ENCODE measurements at places on chromosomes 2 and 18. TPM values are rescaled to one million over a fixed set of nuclear protein-coding genes. Genes with fewer than 3 reads are reported as not detected.

- no peak overlapping the region for H3K4me3 ChIP-seq
- H3K36me3 ChIP-seq, result no peaks in the 10 kb centered on the region
- H3K27me3 ChIP-seq, result no peaks in the 10 kb centered on the region
- no peaks in the 10 kb centered on the region for H3K4me1 ChIP-seq
- DNase-seq, result no peak
Measured at GRCh38 chr2:161842736-161843433, 218.7 kb downstream of the SLC4A10 start.

- no peaks in the 10 kb centered on the region for H3K27me3 ChIP-seq
- peaks cover 34% of the 10 kb centered on the region for H3K4me1 ChIP-seq
- H3K4me3 ChIP-seq, result no peak overlapping the region
- no peaks in the 10 kb centered on the region for H3K36me3 ChIP-seq
Measured at GRCh38 chr18:7784171-7784570, 217.1 kb downstream of the PTPRM start.

DNA sequence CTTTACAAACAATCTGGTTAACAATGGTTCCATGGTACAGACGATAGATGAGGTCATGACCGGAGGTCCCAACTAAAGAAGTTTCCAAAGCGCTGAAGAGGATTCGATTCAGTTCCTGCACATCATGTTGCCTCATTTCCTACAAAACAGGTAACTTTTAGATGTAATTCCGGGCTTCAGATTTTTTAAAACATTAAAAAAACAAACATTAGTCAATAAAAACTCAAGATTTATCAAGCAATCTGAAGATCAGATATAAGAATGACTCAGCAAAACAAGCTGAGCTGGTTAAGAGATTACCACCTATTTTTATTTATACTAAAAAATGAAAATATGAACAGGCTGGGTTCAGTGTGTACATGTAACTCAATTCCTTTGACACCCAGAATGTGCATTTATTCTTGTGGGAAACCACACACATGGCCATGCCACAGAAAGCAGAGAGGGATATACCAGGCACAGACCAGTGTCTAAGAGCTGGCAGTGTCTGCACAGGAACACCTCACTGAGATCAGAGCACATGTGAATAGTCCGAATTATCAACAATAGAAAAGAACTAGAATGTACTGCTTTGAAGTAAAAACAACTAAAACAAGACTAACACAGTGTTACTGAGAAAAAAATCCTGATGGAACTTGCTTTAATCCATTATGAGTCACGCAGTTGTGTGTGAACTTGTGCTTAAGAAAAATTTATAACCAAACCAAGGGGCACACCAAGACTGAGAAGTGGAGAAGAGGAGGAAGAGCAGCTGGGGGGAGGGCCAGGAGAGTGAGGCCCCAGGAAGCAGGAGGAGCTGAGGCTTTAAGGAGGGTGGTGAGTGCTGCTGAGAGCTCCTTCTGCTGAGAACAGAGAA lies 9.5 kb downstream of the USP40 start:
- no peak for DNase-seq
- no peaks in the 10 kb centered on the region for H3K27me3 ChIP-seq
- peaks cover 92% of the 10 kb centered on the region for H3K36me3 ChIP-seq
- no peak overlapping the region for H3K4me3 ChIP-seq
- H3K4me1 ChIP-seq, result no peaks in the 10 kb centered on the region

- no peak overlapping the region for H3K27ac ChIP-seq
- no peaks in the 10 kb centered on the region for H3K4me1 ChIP-seq
- no peak for DNase-seq
- H3K36me3 ChIP-seq, result no peaks in the 10 kb centered on the region
Measured at GRCh38 chr2:106701203-106702022, 184.6 kb downstream of the ST6GAL2 start.

DNA sequence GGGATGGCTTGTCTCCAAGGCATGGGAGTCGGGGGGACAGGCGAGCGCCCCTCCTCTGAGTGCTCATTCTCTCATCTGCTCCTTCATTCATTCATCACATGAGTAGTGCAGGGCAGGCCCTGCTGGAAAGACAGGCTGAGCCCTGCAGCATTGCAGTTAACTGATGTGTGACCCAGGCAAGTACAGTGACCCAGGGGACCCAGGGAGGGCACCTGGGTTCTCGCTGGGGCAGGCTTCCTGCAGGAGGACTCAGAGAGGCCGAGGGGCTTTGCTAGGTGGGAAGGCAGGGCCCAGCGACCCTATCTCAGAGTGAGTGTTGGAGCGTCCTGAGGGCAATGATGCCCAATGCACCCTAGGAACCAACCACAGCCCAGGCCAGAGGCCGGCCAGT lies 30.6 kb downstream of the HJURP start:
- no peaks in the 10 kb centered on the region for H3K27me3 ChIP-seq
- no peak overlapping the region for H3K4me3 ChIP-seq
- no peak overlapping the region for H3K27ac ChIP-seq
- no peaks in the 10 kb centered on the region for H3K4me1 ChIP-seq
- no peak for DNase-seq
- H3K36me3 ChIP-seq, result no peaks in the 10 kb centered on the region

DNA sequence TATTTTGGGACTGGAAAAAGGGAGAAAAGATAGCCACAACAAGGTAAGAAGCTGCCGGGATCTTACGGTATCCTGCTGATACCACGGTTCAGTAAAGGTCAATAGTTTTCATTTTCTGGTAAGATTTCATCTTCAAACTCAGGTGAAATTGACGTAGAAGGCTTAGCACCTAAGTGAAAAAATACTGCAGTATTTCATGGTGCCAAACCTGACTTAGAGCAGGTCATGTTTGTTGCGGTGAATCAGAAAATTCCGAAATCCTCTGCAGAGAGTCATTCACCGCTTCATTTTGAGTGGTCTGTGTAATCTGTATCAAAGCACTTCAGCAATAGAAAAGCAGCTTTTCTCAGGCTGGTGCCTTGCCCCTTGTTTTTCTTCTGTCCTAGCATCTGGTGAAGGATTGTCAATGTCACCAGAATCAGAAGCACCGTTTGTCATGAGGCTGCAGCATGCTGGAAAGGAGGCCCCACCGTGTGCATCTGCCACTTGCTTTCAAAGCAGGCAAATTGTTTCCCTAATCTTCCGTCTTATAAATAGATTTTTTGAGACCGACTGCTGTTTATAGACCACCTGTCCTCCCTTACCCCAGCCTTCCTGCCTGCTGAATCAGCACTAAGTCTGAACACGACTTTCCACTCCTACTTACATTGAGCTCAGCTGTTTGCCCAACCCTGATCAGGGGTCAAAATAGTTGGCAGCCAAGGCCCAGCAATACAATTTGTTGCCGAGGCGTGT lies 156.3 kb downstream of the EML6 start:
- H3K4me1 ChIP-seq, result no peaks in the 10 kb centered on the region
- H3K4me3 ChIP-seq, result no peak overlapping the region
- H3K36me3 ChIP-seq, result no peaks in the 10 kb centered on the region
- no peak overlapping the region for H3K27ac ChIP-seq
- no peak for DNase-seq

DNA sequence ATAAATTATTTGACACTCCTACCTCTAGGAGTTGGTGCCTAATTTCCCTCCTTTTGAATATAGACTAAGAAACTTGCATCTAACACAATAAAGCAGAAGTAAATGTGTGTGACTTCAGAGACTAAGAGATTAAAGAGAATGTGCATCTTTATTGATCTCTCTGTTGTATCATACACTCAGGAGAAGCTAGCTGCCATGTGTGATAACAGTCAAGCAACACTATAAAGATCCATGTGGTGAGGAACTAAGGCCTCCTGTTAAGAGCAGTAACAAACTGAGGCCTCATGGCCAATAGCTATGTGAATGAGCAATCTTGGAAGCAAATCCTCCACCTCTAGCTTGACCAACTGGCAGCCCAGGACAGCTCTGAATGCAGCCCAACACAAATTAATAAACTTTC lies 3.4 kb downstream of the FANCL start:
- no peak for DNase-seq
- no peaks in the 10 kb centered on the region for H3K36me3 ChIP-seq

GRCh38 chr2:224039080-224039769 lies at the start of gene SERPINE2:
Gene SERPINE2 (minus strand): TSS chr2:224039286. CDS start chr2:224001900, 37,386 bp downstream.
- DNase-seq, result peak; percentile 43
- no peaks in the 10 kb centered on the region for H3K36me3 ChIP-seq
- no peaks in the 10 kb centered on the region for H3K27me3 ChIP-seq
- H3K27ac ChIP-seq, result peak within 1 kb of the TSS; percentile 74

GRCh38 chr2:187136646-187137045 lies 287.7 kb upstream of the ZSWIM2 start:
- no peaks in the 10 kb centered on the region for H3K36me3 ChIP-seq
- H3K27ac ChIP-seq, result no peak overlapping the region
- H3K27me3 ChIP-seq, result no peaks in the 10 kb centered on the region
- DNase-seq, result no peak

- no peak overlapping the region for H3K4me3 ChIP-seq
- DNase-seq, result no peak
- H3K27ac ChIP-seq, result no peak overlapping the region
Measured at GRCh38 chr2:38439863-38440262, 62.8 kb upstream of the ATL2 start.

- DNase-seq, result no peak
- H3K4me1 ChIP-seq, result no peaks in the 10 kb centered on the region
- H3K4me3 ChIP-seq, result no peak overlapping the region
- H3K27ac ChIP-seq, result no peak overlapping the region
Measured at GRCh38 chr2:160820691-160821090, 327.1 kb upstream of the RBMS1 start.

DNA sequence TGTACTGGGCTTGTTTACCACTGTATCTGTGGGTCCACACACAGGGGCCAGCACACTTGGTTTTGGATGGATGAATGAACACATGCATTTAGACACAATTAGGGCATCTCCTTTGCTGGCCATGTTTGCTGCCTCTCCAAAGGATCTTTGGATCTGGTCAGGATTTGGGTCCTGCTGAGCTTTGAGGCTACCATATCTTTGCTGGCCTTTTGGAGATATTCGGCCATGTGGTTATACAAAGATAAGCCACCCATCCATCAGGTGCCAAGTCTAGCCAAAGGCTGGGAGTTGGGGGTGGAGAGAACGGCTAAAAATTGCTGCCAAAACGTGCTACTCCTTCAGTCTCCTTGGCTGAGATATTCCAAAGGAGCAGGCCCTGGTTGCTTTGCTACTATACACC lies 18.2 kb upstream of the FZD7 start:
- no peak for DNase-seq
- no peak overlapping the region for H3K4me3 ChIP-seq
- H3K27me3 ChIP-seq, result no peaks in the 10 kb centered on the region
- no peaks in the 10 kb centered on the region for H3K4me1 ChIP-seq
- no peaks in the 10 kb centered on the region for H3K36me3 ChIP-seq

DNA sequence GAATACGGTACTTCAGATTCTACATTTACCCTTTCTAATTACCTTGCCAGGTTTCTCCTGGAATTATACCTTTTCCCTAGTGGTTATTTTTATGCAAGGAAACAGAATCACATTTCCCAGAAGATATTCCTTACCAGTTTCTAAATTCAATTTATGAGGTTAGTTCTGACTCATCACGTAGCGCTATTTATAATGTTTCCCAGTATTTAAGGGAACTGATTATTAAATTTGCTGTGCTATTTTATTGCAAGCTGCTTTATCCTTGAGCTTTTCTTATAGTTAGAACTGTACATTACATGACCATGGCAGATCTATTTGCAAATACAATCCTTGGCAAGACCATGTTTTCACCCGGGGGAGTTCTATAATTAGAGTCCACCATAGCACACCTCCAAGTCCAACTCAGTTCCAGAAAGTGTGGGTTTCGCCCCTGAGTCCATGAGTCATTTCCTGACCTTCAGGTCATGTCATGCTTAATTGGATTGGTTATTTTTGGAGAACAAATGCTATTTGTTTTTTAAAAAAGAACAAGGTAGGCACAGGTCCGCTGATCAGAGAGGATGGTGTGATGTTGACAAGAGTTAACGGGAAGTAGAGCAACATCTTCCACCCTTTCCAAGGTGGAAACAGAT lies 126.6 kb downstream of the ZNF532 start:
- no peak overlapping the region for H3K4me3 ChIP-seq
- DNase-seq, result no peak
- H3K27me3 ChIP-seq, result no peaks in the 10 kb centered on the region
- H3K27ac ChIP-seq, result peak overlapping the region; percentile 88

DNA sequence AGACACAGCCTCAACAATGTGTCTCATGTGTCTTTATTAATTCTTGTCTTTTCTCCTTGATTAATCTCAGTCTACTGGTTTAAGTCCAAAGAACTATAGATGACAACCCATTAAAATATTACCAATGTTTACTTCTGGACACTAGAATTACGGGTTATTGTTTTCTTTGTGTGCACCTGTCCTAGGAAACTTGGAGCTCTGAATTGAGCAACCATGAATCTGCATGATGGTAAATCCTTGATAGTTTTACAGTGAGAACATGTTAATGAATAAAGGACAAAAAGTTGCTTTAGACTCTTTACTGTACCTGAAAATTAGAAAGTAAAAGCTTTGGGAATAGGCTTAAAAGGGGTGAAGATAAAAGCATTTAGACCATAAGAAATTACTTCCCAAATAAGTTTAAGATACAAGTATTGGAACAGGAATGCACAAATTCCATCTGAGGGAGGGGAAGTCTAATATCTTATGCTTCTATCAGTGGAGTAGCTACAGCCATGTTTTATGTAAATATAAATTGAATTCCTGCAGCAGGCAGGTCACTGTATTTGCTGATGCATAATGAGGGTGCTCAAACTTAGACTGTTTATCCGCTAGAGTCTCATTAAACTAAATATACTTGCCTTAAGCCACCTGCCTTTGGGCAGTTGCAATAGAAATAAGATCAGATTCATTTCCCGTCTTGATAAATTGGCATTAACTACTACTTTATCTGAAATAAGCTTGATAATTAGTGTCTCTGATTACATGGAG lies 603.7 kb upstream of the GCFC2 start:
- no peaks in the 10 kb centered on the region for H3K27me3 ChIP-seq
- DNase-seq, result no peak
- no peaks in the 10 kb centered on the region for H3K4me1 ChIP-seq
- H3K27ac ChIP-seq, result no peak overlapping the region
- H3K36me3 ChIP-seq, result no peaks in the 10 kb centered on the region

GRCh38 chr2:181305301-181306123 lies 151.7 kb upstream of the ITGA4 start:
- no peaks in the 10 kb centered on the region for H3K36me3 ChIP-seq
- H3K4me1 ChIP-seq, result no peaks in the 10 kb centered on the region
- H3K27me3 ChIP-seq, result no peaks in the 10 kb centered on the region
- peak overlapping the region; percentile 9 for H3K27ac ChIP-seq

DNA sequence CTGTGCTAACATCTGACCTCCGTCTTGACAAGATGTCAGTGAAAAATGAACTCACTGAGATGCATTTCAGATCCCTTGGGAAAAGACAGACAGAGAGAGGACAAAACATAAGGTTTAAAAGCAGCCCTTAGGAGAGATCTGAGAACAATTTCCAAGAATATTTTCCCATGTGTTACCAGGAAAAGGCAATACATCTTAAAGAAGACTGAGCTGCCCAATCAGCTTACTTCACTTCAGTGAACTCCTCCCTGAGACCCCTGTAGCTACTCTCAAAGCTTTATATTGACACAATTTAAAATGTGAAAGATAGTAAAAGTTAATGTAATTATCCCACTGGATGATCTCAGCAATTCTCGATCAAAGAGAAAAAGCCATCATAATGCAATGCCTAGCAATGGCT lies 505.0 kb downstream of the DCC start:
- no peaks in the 10 kb centered on the region for H3K4me1 ChIP-seq
- no peak overlapping the region for H3K4me3 ChIP-seq
- no peaks in the 10 kb centered on the region for H3K36me3 ChIP-seq
- no peak for DNase-seq
- H3K27ac ChIP-seq, result no peak overlapping the region

- no peaks in the 10 kb centered on the region for H3K27me3 ChIP-seq
- H3K4me3 ChIP-seq, result no peak overlapping the region
Measured at GRCh38 chr2:144115739-144116291, 404.1 kb downstream of the ZEB2 start.

Gene FSIP2
- 0.23 TPM for total RNA-seq

Gene PRKAG3
- not detected for total RNA-seq

Gene ANKRD53
- total RNA-seq, result 0.88 TPM

Gene MOGAT1
- total RNA-seq, result not detected

Gene DLGAP1
- total RNA-seq, result 0.10 TPM

Gene WNT10A
- total RNA-seq, result not detected

Measured in heart right ventricle (tissue), 16 donors.